ENCODE measurements at places on chromosomes 11 and 22. TPM values are rescaled to one million over a fixed set of nuclear protein-coding genes. Genes with fewer than 3 reads are reported as not detected.
A peak's percentile ranks its signal among the peaks of the same experiment; 100 is the strongest.

Gene OR52J3
- not detected for total RNA-seq

Gene SLC25A18
- 6.2 TPM for total RNA-seq

Gene RBMXL2
- total RNA-seq: not detected

DNA sequence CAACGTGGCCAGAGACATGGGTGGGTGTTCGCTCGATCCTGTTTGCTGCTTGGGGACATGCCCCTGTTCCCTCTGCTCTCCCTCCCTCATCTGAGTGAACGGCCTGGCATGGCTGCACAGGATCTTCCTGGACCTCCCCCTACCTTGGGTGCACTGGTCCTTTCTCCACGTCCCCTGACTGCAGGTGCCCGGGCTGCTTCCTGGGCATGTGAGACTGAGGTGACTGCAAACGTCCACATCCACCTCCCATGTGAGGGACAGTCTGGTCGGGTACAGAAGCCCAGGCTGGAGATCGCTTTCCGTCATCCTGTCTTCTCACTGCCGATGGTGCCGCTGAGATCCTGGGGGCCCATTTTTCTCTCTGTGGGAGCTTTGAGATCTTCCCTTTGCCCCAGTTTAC, 11.8 kb downstream of the SULT4A1 start:
- H3K27ac ChIP-seq: no peak overlapping the region
- H3K36me3 ChIP-seq: no peaks in the 10 kb centered on the region
- H3K4me3 ChIP-seq: no peak overlapping the region

- peak overlapping the region; percentile 75 for H3K27ac ChIP-seq
- H3K4me3 ChIP-seq: no peak overlapping the region
- DNase-seq: no peak
- no peaks in the 10 kb centered on the region for H3K27me3 ChIP-seq
- H3K4me1 ChIP-seq: peaks cover 7% of the 10 kb centered on the region
- no peaks in the 10 kb centered on the region for H3K36me3 ChIP-seq
These were observed 26.7 kb downstream of the IRAG1 start for GRCh38 chr11:10666556-10667520.

- H3K27me3 ChIP-seq: no peaks in the 10 kb centered on the region
- H3K27ac ChIP-seq: peak within 1 kb of the TSS; percentile 96
- no peaks in the 10 kb centered on the region for H3K4me1 ChIP-seq
- peak; percentile 60 for DNase-seq
- H3K36me3 ChIP-seq: no peaks in the 10 kb centered on the region
- peak within 1 kb of the TSS; percentile 66 for H3K4me3 ChIP-seq
These were observed at the start of gene DCHS1 for GRCh38 chr11:6655790-6656583. Gene DCHS1, minus strand, starts transcription at chr11:6655809. Its CDS starts 14,196 bp downstream, at chr11:6641613.

GRCh38 chr11:6442441-6442840, 1.7 kb upstream of the HPX start:
- DNase-seq: no peak
- H3K27me3 ChIP-seq: no peaks in the 10 kb centered on the region
- no peaks in the 10 kb centered on the region for H3K4me1 ChIP-seq
- no peak overlapping the region for H3K4me3 ChIP-seq

DNA sequence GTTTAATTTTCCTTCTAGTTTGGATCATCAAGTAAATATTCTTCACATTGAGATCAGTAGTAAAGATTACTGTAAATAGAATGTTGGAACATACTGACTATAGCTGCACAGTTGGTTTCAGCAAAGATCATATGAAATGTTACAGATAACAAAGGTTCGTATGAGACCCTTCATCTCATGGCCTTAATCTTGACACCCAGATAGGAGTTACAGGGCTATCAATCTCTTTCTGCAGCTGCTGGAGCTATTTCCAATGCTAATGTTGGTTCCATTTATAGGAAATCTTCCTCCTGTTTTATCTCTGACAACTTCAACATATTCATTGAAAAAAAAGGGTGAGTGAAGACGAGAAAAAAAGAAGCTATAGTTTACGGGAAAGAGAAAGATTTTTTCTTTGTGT, 495.6 kb downstream of the JRKL start:
- no peak overlapping the region for H3K27ac ChIP-seq
- H3K36me3 ChIP-seq: no peaks in the 10 kb centered on the region
- DNase-seq: no peak
- H3K4me1 ChIP-seq: no peaks in the 10 kb centered on the region
- H3K4me3 ChIP-seq: no peak overlapping the region
- H3K27me3 ChIP-seq: no peaks in the 10 kb centered on the region
